ENCODE measurements at places on chromosomes 3 and 15.

- no peak for DNase-seq
Observed at GRCh38 chr15:90633360-90633759, 83.8 kb upstream of the BLM start.

GRCh38 chr3:80734920-80735319 lies 967.1 kb upstream of the ROBO1 start:
- no peak for DNase-seq

- DNase-seq = peak; percentile 55
Observed at GRCh38 chr15:73560501-73561117, 72.6 kb downstream of the NPTN start.

DNA sequence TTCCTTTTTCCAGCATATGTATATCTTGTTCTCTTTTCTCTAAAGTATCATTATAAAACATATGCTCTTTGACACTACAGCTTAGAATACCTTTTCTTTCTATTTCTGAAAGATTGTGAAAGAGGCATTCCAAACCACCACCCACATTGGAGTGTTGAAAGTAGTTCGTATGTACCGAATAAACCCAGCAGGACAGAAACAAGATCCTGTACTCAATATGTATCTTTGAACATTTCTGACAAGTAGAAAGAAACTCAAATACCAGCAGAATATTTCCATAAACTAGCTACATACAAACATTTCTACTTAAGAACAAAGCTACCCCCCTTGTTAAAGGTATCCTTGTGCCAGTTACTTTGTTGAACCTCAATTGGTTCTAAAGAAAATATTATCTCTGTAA lies 415.3 kb upstream of the ALCAM start:
- no peak for DNase-seq

GRCh38 chr15:35064576-35065190 lies 20.4 kb downstream of the NANOGP8 start:
- no peak for DNase-seq

DNA sequence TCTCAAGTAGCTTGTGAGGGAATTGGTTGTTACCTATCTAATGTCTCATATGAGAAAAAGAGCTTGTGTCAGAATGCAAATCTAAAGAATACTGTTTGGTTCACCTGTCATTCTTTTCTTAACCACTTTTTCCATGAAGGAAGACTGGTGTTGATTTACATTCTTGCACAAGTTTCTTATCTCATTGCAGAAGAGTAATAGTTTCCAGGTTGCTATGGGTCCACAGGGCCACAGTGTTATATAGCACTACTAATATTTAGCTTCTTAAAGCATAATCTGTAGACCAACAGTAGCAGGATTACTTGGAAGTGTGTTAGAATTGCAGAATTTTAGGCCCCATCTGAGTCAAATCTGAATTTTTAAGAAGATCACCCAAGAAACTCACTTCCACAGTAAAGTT lies 697.5 kb downstream of the GBE1 start:
- no peak for DNase-seq

GRCh38 chr3:73915886-73916285 lies 291.1 kb upstream of the PDZRN3 start:
- no peak for DNase-seq

DNA sequence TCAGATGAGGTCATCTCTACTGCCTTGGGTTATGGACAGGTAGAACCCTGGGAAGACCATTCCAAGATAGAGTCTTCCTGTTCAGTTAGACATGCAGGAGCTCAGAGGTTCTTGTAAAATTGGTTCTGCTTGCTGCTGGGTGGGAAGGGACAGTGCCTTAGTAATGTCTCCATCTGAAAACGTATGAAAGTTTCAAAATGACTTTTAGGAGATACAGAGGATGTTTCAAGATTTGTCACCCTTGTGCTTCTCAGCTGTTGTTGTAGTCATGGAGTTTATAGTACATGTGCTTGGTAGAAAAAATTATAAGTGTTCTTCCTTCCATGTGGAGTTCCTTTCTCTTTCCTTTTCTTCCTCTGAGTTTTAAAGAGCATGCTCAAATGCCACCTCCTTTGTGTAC lies 885.2 kb upstream of the CFAP20DC start:
- no peak for DNase-seq

GRCh38 chr3:65334045-65334665 lies 646.4 kb upstream of the ADAMTS9 start:
- no peak for DNase-seq

GRCh38 chr15:42939841-42940240 lies 19.3 kb upstream of the TTBK2 start:
- DNase-seq = no peak

DNA sequence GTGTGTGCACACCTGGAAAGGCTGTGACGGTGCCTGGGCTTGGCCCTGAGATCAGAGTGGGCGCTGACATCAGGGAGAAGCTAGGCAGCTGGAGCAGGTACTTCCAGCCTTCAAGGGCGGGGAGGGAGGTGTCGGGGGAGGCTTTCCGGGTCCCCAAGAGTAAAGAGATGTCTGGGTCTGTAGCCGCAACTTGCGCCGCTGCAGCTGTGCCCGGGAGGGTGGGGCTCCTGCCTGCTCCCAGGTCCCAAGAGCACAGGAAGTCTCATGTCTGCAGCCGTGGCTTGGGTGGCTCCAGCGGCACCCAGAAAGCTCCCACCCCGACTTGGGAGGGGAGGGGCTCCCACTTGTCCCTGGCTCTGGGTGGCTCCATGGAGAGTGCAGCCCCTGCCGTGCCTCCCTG lies 103.2 kb upstream of the BNIP2 start:
- peak; percentile 35 for DNase-seq

GRCh38 chr15:66673410-66674322 lies 28.4 kb upstream of the SMAD6 start:
- peak; percentile 34 for DNase-seq

DNA sequence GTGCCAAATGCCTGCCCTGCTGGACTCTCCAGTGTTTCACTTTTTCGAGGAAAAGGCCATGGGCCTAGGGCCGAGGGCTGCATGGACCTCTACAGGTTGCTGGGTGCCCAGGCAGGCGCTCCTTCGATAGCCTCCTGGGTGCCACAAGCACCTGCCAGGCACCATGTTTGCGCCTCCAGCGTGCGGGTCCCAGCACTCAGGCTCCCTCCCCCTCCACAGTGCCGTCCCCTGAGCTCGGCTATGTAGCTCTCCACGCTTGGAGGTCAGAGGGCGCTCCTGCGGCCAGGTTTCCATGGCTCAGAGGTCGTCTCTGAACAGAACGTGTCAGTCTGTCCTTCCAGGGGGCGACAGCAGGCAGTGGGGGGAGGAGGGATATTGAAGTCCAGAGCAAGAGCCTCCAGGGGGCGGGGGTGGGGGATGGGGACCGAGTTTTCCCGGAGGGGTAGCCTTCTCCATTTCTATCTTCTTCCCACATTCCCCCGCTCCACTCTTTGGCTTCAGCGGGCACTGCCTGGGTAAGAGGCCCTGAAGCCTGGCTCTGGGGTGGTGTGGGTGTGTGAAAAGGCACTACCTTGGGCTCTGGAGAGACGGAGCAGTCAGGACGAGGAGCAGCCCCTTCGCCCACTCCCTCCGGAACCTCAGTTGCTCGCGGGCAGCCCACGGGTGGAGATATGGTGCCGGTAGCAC lies 3.6 kb downstream of the ONECUT1 start:
- DNase-seq = no peak

- no peak for DNase-seq
Observed at GRCh38 chr15:22891426-22892210, 53.2 kb downstream of the NIPA2 start.

DNA sequence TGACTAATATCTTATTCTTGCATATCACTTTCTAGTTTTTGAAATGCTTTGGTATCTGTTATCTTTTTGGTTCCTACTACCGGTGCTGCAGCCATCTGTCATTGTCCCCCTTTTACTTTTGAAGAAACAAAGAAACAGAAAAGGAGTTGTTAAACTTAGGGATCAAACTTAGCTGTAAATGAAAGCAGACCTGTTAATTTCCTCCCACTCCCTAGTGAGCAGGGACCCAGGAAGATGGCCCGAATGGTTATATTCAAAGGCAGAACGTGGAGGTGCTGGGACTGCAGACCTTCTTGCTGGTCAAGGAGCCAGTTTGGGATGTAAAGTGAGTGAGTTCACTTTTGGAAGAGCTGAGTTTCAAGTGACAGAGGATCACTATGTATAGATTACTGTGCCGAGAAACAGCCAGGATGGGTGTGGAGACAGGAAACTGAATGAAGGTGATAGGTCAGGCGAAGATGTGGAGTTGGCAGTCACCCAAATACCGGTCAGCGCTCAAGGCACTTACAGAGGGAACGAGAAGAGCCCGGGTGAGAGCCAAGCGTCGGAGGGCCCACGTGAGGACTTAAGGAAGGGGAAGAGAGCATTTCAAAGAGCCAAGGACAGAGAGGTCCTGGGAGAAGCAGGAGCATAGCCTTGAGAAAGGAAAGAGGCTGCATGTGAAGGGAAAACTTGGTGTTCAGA lies 20.1 kb downstream of the KBTBD8 start:
- no peak for DNase-seq

GRCh38 chr15:60392601-60392985 lies 5.2 kb downstream of the ANXA2 start:
- peak; percentile 62 for DNase-seq

GRCh38 chr3:101992863-101993262 lies 143.5 kb downstream of the NFKBIZ start:
- DNase-seq = no peak

DNA sequence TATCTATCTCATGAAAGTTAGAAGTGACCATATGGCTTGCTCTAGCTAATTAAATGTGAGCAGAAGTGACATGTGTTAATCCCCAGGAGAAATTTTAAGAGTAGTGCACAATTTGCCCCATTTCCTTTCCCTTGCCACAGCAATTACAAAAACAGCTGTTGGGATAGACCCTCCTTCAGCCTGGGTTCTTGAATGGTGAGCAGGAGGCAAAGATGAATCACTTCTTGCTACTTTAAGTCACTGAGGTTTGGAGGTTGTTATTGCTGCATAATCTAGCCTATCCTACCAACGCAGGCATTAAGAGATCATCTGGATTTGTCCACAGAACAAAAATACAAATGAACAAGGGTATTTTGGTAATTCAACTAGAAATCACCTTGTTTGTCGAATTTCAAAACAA lies 51.7 kb upstream of the CAPN7 start:
- DNase-seq = no peak

DNA sequence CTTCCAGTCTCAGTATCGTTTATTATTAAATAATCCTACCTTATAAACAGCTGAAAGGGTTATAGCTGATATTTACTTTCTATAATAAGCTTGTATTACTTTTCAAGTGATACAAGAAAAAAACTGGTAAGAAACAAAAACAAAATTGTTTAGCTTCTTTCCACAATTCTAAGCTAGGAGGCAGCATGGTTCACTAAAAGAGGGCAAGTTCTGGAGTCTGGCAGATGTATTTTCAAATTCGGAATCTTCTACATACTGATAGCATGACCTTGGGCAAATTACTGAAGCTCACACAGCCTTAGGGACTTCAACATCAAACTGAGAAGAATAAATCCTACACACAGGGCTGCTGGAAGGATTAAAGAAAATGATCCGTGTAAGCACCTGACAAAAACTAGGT lies 15.4 kb downstream of the C15orf62 start:
- no peak for DNase-seq

- no peak for DNase-seq
Observed at GRCh38 chr3:61415201-61415600, 146.2 kb upstream of the PTPRG start.

DNA sequence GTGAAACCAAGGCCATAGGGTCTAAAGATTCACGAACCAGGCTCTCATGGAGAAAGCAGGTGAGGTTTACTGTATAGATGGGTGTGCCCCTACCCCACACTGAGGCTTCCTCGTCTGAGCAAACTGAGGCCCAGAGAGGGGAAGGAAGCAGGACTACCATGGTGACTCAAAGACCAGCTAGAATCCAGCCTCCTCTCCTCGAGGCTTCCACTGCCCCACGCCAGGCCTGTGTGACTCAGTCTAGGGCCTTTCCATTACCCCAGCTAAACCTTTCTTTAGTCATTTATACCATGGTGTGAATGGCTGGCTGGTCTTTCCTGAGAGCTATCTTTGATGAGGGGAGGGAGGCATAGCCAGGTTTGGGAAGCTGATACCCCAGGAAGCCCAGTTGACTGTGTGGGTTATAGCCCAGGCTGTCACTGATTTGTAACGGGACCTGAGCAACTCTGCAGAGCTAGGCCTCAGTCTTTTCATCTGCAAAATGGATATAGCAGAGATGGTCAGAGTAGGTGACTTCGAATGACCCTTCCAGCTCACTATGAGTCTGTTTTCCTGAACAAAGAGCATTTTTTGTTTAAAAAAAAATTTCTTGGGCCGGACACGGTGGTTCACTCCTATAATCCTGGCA lies 3.0 kb upstream of the RHO start:
- DNase-seq = no peak

GRCh38 chr15:31329640-31330010 lies 3.0 kb downstream of the KLF13 start:
- DNase-seq = no peak

- no peak for DNase-seq
Observed at GRCh38 chr3:56456117-56456516, 12.2 kb downstream of the ERC2 start.

GRCh38 chr3:165529451-165529850 lies 307.8 kb downstream of the BCHE start:
- DNase-seq = no peak

GRCh38 chr15:87626860-87627259 lies 629.7 kb downstream of the NTRK3 start:
- no peak for DNase-seq

DNA sequence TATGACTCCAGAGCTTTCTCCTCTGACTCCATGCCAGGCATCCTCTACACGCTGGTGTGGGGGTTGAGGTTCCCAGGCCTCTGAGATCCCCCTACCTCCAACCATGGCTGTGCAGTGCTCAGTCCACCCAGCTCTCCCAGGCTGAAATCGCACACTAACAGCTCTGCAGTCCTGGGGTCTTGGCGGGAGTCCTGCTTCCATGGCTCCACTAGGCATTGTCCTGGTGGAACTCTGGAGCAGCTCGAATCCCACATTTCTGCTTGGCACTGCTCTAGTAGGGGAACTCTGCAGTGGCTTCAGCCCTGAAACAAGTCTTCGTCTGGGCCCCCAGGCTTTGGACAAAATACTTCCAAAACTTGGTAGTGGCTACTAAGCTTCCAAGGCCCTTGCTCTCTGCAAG lies 50.7 kb downstream of the ROPN1B start:
- no peak for DNase-seq

DNA sequence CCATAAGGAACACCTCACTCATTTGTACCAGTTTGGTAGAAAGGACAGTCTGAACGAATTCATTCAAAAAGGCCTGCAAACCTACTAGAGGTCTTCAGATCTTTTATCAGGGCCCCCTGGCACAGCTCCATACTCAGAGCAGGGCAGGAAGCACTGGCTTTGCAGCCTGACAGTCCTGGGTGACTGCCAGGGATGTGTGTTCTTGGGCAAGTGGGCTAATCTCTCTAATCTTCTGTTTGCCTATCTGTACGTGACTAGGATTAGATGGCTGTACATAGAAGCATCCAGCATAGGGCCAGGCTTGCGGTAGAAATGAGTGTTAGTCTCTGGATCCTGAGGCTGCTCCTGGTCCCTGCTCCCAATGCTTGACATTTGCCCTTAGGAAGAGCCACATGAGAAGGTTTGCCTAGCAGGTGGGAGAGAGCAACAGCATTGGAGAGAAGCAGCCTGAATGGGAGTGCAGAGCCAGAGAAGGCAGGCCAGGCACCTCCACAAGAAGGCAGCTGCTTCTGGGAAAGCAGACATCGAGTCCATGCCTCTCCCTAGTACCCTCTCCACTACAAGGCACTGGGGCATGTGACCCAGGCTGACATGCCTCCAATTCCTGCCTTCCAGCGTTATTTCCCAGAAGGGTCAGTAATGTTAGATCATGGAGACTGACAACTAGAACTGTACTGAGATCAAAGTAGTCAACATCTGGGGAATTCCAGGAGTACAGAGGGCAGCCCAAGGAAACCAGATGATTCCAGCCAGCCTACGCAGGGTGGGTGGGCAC lies 1.0 kb upstream of the CXCR6 start:
- no peak for DNase-seq

GRCh38 chr3:108342837-108343486 lies 46.6 kb downstream of the HHLA2 start:
- no peak for DNase-seq
